ENCODE measurements at places on chromosomes 7 and 10.

DNA sequence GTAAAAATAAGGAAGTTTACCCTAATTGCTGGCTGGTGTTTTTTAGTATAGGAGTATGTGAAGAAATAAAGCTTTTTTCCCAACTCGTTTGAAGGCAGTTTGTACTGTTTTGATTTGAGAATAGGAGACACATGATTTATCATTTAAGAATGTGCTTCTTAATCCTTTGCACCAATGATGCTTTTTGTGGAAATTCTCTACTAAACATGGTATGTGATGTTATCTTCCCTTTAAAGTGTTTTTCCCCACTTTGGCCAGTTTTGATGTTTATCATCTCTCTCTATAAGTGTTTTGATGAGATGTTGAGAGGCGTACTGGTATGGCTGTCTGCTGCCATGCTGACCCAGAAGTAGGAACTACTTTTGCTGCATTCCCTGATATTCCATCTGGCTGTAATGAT lies 85.1 kb downstream of the SUGCT start:
- DNase-seq, result no peak

GRCh38 chr10:5547681-5547930 lies 22.8 kb downstream of the CALML3 start:
- no peak for DNase-seq

DNA sequence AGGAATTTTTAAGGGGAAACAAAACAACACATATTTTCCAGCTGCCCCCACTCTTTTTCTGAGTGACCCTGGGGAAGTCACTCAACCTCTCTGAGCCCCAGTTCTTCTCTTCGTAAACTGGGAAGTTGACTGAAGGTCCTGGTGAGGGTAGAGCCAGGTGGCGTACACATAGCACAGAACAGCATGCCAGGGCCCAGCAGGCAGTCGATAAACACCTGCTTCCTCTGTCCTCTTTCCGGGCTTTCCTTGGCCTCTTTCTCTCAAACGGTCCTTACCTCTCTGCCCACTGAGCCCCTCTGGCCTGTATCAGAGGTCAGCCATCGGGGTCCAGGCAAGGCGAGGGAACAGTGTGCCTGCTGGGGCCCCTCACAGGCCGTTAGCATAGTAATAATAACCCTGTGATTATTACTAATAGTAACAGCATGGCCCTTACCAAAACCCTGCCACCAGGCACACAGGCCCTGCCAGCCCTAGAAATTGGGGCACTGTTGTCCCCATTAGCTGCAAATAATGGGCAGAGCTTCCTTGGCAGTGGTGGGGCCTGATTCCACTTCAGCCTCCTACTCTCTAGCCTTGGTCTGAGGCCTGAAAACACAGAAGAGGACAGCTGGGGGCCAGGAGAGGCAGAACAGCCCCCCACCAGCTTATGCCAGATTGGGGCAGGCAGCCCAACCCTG lies 37.3 kb upstream of the SLC29A3 start:
- no peak for DNase-seq

DNA sequence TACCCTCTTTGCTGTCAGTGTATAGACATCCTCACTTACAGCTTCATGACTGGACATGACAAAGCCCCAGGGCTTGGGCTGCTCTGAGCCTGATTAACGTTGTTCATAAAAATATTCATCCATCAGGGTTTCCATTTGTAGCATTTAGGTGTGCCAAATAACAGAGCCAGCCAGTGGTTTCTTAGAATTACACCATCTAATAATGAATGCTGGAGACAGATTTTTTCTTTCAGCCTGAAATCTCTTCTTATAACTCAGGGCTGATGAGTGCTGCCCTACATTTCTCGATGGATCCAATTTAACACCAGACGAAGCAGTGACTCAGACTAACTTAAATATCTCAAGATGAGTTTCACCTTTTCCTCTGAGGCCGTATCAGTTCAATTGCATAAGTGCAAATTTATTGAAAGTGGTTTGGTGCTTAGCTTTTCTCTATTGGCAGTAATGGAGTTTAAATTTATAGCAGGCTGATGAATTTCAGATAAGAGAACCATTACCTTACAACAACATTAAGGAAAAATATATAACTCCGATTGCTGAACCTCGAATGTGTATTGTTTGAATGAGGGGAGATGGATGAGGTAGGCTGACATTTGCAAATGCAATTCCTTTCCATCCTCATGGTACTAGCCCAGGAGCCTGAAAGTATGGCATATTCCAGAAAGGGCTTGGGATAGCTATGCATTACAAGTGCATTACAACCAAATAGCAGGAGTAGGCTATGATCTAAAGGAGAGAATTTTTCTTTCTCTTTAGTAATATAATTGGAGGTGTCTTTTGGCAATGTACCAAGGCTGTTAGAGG lies 900.6 kb downstream of the KCNMA1 start:
- DNase-seq, result no peak

DNA sequence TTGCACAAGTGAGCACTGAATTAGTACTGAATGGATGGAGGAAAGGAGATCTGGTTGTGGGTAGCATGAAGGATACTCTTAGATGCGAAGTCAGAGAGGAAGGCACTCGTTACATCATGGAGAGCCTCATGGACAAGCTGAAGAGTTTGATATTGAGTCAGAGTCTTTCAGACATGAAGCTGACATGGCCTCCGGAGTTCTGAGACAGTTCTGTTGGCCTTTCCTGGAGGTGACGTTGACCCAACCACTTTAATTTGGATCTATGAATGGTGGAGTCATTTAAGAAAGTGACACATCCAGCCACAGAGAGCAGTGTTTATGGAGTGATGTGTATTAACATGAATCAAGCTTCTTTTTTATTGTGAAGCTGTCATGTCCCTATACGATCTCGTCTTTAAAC lies 286.3 kb upstream of the CDC14C start:
- DNase-seq, result no peak

- DNase-seq, result no peak
Observed at GRCh38 chr7:962401-963081, 8.1 kb upstream of the ADAP1 start.

DNA sequence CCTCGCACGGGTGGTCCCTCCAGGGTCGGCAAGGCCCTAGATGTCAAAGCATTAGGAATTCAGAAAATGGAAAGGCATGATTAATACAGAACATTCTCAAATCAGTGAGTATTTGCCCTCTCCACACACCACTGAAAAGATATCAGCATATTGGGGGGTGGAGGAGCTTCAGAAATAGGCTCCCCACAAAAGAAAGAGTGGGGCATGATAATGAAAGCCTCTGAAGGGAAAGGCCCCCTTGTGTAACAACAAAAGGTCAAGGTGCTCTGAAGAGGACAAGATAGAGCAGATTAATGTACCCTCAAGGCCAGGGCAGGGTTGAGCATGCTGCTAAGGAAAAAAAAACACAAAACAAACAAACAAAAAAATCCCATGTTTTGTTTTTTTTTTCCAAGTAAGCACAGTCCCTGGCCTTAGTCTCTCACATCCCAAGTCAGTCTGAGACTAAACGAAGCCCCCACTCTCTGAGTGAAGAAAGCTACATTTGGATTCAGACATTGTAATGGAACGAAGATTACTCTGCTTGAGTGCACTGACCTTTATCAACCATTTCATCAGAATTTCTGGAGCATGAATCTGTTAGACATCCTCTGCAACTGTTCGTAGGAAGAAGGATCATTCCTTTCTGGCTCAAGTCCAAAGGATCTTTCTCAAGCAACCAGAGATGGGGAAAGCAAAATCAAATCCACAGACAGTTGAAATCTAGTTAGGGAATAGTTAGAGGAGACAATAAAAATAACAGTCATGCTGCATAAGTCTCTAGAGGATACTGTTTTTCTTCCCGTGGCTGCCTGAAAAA lies 27.4 kb upstream of the DGKI start:
- no peak for DNase-seq

DNA sequence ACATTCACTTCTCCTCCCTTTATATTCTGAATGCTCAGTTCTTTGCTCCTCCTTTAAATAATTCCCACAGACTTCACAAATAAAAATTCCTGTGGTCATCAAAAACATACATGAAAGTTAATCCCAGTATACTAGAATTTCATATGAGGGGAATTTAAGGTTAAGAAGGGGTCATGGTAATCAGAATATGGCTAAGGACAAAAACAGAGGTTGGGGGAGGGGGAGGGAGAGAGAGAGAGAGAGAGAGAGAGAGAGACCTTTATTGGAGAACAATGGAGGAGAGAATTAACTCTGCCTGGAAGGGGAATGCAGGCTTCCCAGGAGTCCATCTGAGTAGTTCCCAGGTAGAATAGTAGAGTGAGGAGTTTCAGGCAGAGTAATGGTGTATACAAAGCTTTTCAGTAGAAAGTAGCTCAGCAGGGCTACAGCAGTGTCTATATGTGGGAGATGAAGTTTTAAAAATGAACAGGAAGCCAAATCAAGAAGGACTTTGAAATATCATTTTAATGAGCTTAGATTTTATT lies 5.2 kb upstream of the CUBN start:
- DNase-seq, result no peak

DNA sequence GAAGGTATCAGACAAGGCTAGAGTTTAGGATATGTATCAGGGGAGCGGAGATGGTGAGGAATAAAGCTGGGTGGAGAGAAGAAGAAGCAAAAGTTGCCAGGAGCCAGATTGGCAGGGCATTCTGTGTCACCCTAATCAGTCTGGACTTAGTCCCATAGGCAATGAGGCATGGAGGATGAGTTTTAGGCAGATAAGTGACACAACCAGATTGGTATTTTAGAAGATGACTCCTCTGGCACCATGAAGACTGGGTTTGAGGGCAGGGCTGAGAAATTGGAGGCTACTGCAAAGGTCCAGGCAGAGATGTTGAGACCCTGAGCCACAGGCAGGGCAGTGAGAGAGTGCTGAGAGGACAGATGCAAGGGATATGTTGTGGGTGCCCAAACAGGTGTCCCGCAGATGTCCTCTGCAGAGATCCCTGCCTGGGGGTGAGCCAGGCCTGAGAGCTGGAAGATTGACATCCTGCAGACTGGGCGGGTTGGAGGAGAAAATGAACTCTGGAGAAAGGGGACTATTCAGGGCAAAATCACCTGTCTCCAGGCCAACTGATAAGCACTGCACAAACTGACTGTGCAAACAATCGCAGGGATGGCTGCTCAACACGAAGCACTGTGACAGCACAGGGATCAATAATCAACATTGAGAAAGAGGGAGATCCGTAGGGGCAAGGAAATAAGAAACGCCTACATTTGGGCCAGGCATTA lies 11.9 kb upstream of the HABP2 start:
- DNase-seq, result no peak

DNA sequence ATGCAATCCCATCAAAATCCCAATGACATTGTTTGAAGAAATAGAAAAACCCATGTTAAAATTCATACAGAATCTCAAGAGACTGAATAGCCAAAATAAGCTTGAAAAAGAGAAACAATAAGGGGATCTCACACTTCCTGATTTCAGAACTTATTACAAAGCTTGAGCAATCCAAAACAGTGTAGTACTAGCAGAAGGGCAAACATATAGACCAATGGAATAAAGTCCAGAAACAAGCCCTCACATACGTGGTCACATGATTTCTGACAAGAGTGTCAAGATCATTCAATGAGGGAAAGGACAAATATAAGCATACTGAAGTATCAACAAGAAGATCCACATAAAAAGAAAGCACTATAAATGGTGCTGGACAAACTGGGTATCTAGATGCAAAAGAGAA lies 31.9 kb downstream of the MICU1 start:
- no peak for DNase-seq

DNA sequence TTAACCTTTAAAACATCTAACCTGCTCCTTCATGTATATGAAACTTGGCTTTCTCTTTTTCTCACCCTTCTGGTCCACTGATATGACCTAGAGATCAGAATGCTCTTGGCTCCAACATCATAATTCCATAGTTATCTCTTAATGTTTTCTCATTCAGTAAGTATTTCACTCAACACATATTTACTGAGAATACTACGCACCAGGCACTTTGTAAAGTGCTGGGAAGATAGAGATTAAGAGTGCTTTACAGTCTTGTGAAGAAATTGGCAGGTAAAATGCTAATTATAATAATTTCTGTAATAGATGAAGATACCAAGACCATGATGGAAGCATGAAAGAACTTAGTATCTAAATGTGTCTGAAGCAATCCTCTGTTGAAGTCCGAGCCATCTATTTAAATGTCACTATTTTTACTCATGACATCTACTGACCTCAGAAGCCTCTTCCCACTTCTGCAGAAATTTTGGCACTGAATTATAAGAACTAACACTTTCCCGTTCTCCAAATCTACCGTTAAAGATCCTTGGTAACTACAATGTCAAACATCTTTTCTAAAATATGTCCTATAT lies 116.2 kb downstream of the HBP1 start:
- no peak for DNase-seq
